Heart left ventricle (tissue), 16 donors: ENCODE measurements at places on chromosomes 5 and 9. TPM values are rescaled to one million over a fixed set of nuclear protein-coding genes. Genes with fewer than 3 reads are reported as not detected.

PCDHGC4 gene
- 4.2 TPM for polyA plus RNA-seq

SV2C gene
- polyA plus RNA-seq, result not detected

PCA3 gene
- polyA plus RNA-seq, result not detected

RPS14 gene
- 3,474 TPM for polyA plus RNA-seq

PSD2 gene
- 0.04 TPM for polyA plus RNA-seq

- no peaks in the 10 kb centered on the region for H3K27me3 ChIP-seq
- no peak for DNase-seq
- no peaks in the 10 kb centered on the region for H3K4me1 ChIP-seq
- H3K27ac ChIP-seq, result no peak overlapping the region
- no peaks in the 10 kb centered on the region for H3K36me3 ChIP-seq
- H3K4me3 ChIP-seq, result no peak overlapping the region
Measured at GRCh38 chr5:19401032-19401431, 587.0 kb downstream of the CDH18 start.

DNA sequence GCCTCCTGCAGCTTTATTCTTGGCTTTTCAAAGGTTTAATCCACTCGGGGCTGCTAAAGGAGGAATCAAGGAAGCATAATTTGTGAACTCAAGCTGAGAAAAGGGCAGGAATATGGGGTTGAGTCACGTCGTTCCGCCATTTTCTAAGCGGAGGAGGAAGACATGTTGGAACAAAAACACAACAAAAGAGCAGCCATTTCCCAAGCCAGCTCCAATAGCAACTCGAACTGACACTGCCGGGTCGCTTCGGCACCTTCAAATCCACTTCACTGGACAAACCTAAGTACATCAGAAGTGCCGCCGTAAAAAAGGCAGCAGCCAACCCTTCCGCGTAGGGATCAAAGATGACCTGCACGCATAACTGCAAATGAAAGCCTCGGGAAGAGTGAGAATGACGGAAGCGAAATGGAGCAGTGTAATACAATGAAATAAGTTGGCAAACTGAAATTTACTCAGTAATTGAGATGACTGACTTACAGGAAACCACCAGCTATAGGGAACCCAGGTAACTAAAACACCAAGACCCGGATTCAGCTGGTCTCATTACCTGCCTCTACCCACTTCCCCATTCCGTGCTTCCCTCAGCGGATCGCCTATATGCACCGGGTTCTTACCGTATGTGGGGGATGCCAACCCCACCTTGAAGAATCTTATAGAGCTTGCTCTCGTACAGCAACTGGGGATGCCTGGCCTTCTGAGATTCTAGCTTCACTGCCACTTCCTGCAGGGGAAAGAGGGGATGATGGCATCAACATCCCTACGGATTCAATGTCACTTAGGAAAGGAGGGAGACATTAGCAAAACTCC lies 1.6 kb downstream of the CSNK1A1 start:
- DNase-seq, result no peak
- H3K4me1 ChIP-seq, result peaks cover 60% of the 10 kb centered on the region
- H3K4me3 ChIP-seq, result peak overlapping the region; percentile 90
- H3K36me3 ChIP-seq, result peaks cover 50% of the 10 kb centered on the region

DNA sequence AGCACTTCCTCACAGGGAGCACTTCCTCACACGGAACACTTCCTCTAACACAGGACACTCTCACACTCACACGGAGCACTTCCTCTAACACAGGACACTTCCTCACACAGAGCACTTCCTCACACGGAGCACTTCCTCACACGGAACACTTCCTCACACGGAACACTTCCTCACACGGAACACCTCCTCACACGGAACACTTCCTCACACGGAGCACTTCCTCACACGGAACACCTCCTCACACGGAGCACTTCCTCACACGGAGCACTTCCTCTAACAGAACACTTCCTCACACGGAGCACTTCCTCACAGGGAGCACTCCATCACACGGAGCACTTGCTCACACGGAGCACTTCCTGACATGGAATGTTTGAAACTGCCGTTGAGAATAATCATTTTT lies 13.4 kb downstream of the POMT1 start:
- no peaks in the 10 kb centered on the region for H3K4me1 ChIP-seq
- H3K27ac ChIP-seq, result no peak overlapping the region
- no peak for DNase-seq
- no peaks in the 10 kb centered on the region for H3K27me3 ChIP-seq

DNA sequence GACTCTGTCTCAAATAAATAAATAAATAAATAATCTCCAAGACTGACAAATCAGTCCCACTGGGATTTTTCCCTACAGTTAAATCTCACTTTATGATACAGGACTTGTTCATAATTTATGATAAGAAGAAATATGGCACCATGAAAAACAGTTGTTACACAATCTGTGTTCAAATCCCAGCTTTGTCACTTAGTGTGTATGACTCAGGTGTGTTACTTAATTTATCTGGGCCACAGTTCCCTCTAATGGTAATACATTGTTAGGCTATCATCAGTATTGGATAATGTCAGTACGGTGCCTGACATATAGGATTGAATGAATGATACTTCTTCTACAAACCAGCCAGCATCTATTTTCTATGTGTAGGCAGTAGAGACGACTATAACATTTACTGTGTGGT lies 23.1 kb downstream of the SLC36A3 start:
- no peak for DNase-seq
- H3K4me1 ChIP-seq, result no peaks in the 10 kb centered on the region
- no peaks in the 10 kb centered on the region for H3K27me3 ChIP-seq

- no peaks in the 10 kb centered on the region for H3K4me1 ChIP-seq
- H3K4me3 ChIP-seq, result no peak overlapping the region
- H3K36me3 ChIP-seq, result no peaks in the 10 kb centered on the region
- no peak overlapping the region for H3K27ac ChIP-seq
- H3K27me3 ChIP-seq, result no peaks in the 10 kb centered on the region
- no peak for DNase-seq
Measured at GRCh38 chr5:146363161-146363874, 24.7 kb downstream of the POU4F3 start.

DNA sequence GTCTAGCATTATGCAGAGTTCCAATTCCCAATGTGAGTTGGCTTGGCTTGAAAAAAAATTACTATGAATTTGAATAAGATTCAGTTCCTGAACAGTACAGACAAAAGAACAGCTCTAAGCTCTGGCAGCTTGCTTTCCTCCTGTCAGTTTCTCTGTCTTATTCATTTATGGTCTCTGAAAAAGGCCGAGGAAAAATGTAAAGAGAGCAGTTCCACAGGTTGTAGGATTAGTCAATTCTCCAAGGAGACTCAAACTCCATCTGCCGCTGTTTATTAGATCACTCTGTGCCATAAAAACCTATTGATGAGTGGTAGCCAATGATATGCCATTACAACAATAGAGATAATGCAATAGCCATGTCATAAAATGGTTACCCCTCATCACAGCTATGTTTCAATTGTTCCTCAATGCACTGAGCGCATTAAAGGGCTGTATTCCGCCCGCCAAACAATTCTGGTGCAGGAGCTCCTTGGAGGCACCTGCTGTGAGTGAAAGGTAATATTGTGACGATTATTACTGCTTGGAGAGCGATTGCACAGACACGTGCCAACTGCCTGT lies 188.2 kb downstream of the ARRDC3 start:
- DNase-seq, result no peak
- no peaks in the 10 kb centered on the region for H3K36me3 ChIP-seq
- no peaks in the 10 kb centered on the region for H3K27me3 ChIP-seq
- peaks cover 7% of the 10 kb centered on the region for H3K4me1 ChIP-seq
- no peak overlapping the region for H3K27ac ChIP-seq
